ENCODE measurements at places on chromosomes 7 and 10.

GRCh38 chr10:132279873-132280645 is 27.7 kb downstream of the STK32C start:
- no peak for DNase-seq

GRCh38 chr10:29109707-29110571 is 178.9 kb upstream of the LYZL1 start:
- no peak for DNase-seq

- no peak for DNase-seq
Measured at GRCh38 chr10:95783741-95784140, 27.8 kb downstream of the ENTPD1 start.

DNA sequence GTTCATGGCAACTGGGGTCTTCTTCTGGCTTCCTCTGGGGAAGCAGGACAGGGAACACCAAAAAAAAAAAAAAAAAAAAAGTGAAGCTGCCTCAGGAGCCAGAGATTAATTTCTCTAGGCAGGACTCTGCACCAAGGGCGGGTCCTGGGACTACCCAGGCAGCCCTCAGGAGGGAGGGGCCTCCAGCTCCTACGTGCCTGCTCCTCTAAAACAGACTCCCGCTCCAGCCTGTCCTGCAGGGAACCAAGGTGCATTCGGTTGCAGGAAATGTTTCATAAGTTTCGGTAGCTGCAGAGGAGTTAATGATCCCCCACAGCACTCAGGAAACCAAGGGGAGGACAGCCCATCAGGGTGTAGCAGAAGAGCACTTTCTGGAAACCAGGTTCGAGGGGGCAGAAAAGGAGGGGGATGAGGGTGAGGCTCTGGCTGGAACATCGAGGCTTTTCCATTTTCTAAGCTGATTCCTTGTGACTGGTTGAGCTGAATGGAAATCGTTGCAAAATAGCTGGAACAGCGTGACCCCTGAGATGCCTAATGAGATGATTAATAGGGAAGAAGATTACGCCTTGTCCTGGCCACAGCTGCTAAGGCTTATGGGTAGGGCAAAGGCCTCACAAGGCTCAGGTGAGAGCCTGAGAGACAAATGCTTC is 84.2 kb downstream of the STRA8 start:
- no peak for DNase-seq

DNA sequence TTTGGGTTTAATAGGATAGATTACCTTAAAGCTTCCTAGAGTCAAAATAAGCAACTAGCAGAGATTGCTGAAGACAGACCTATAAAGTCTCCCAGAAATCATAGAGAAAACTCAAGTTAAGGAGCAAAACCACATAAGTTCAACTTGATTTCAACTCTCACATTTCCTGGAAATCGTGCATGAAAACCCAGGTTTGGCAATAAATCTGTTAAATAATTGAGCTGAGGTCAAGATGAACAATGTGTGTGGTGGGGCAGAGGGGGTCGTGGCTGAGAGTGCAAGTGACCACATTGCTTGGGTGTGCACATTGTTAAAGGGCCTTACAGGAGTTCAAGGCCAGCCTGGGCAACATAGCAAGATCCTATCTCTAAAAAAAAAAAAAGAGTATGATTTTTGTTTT is 636.5 kb downstream of the GALNT17 start:
- DNase-seq = no peak

DNA sequence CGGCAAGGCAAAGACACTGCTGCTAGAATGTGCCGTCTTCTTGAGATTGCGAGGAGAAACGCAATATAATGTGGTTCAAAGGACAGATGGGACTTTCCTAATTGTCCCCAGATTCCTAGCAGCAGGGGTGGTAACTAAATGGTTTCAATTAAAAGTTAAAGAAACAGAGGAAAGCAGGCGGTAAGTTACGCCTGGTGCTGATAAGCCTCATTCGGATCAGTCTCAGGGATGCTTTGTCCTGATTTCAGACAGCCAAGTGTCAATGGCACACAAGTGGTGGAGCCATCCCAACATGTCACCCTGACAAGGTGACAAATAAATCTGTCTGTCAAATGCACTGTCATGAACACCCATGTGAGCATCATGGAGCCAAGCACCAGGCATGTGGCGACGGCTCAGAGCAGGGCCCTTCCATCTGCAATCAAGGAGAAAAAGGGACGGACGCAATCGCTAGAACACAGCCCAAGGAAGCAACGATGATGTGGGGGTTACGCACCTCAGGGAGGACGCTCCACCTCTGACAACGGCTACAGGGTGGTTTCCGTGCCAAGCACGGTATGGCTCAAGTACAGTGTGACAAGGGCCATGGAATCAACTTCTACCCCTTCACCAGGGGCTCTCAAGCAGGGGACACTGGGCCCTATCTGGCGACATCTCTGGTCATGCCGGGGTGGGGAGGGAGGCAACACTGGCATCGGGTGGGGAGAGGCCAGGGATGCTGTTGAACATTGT is 66.2 kb downstream of the CTBP2 start:
- no peak for DNase-seq

- DNase-seq = no peak
Measured at GRCh38 chr10:70757856-70758255, 27.3 kb downstream of the TBATA start.

DNA sequence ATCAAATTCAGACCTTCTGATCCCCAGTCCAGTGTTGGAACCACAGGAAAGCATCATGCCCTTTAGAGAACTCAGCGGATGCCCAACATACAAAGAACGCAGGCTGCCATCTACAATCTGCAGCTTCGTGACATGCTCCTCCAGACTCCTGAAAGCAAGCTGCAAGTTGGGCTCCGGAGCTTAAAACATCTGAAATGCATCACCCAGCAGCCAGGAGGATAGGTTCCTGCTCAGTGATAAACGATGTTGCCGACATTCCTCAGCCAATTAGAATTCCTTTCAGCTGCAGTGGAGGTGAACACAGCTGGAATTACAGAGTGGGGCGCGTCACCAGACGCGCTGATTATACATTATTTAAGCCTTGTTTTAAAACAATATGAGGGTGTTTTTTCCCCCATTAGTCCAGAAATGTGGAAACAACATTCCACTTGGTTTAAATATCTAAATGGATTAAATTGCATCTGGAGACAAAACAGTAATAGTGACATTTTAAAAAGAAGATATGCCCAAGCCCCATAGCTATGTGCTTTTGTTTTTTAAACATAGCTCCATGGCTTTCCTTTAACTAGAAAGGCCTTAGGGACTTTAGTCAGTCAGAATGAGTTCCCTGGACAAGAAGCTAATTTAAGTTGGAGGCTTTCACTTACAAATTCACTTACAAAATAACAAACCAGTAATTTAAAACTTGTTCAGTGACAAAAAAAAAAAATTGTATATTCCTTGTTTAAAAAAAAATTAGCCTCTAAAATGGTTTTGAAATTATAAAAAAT is 6.3 kb downstream of the SMURF1 start:
- DNase-seq = no peak

- DNase-seq = no peak
Measured at GRCh38 chr10:104391150-104391968, 37.7 kb downstream of the CFAP58 start.

DNA sequence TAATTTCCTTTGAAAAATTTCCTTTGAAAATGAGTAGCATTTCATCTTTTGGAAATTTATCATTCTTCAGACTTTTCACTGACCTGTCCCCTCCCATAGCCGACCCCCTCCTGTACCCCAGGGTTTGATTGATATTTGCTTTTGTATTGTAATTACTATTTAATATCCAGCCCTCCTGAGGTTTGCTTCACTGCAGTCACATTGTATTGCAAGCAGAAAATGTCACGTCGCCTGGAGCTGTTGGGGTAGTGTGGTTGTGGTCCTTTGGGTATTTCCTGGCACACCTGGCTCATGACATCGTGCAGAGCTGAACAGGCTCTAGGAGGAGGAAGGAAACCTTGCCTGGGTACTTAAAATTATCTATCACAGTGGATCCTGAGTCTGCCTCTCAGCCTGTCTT is 116.1 kb downstream of the INSYN2A start:
- no peak for DNase-seq

DNA sequence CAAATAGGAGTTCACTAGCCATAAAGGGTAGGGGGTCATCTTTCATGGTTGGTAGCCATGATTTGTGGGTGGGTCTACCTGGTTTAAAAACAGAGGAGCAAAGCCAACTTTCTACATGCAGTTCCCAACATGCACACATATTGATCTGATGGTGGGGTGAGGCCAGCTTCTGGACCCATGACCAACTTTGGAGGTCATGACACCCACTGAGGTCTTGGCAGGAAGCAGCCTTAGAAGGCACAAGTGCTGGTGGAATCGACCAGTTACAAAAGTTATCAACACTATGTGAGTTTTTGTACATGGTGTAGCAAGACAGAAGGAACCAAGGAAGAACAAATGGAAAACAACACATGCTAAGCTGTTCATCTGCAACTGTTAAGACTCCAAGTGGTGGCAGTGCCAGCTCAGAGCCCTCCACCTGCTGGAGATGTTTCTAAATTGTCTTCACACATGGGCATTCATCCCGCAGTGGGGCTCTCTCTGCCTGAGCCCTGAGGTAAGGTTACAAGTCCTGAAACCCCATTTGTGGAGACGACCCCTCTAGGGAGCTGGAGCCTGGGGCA is 101.1 kb upstream of the TCF7L2 start:
- no peak for DNase-seq

DNA sequence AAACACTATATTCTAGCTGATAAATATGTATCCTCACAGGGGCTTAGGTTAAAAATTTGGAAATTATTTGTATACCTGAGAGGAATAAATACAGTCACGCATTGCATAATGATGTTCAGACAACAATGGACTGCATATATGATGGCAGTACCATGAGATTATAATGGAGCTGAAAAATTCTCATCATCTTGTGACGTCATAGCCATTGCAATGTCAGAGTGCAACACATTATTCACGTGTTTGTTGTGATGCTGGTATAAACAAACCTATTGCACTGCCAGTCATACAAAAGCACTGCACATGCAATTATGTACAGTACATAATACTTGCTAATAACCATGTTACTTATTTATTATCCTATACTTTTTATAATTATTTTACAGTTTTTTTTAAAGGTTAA is 31.4 kb downstream of the STEAP1B start:
- DNase-seq = no peak

DNA sequence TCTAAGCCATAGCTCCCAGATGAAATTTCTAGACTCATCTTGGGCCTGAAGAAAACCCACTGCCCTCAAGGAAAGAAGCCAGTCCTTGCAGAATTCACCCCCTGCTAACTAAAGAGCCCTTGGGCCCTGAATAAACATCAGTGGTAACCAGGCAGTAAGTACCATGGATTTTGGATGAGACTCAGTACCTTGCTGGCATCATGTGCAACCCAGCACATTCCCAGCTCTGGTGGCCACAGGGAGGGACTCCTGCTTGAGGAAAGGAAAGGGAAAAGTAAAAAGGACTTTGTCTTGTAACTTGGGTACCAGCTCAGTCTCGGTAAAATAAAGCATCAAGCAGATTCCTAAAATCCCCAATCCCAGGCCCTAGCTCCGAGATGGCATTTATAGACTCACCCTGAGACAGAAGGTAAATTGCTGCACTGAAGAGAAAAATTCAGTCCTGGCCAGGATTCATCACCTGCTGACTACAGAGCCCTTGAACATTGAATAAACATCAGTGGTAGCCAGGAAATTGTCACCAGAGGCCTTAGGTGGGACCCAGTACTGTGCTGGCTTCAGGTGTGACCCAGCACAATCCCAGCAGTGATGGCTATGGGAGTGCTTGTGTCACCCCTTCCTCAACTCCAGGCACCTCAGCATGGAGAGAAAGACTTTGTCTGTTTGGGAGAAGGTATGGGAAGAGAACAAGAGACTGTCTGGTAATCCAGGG is 31.2 kb upstream of the SFTPD start:
- DNase-seq = no peak

DNA sequence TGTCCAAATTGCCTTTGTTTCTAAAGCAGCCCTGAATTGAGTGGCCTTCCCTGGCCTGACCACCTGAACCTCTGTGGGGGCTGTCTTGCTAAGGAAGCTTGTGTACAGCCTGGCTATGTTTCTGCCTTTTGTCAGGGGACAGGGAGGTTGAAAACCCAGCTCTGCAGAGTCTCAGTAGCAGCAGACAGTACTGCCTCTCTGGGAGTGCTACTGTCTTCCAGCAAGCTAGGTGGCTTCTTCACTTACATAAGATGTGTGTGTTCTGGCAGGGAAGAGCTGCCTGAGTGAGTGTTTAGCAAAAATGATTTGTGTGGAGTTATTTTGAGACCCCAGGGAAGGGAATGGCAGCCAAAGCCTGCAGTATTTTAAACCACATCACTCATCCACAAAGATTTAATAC is 57.4 kb downstream of the LRRC4 start:
- DNase-seq = no peak

DNA sequence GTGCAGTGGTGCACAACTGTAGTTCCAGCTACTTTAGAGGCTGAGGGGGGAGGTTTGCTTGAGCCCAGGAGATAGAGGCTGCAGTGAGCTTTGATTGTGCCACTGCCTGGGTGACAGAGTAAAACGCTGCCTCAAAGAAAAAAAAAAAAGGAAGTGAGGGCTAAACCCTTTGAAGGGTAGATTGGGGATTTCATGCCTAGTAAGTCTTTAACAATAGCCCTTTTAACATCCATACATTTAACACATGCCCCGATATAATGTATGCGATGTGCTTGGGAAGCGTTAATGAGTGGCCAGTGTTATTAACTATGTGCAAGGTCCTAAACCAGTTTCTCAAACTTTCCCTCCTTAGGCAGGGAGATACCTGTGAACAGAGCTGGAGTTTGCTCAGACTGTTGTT is 229.2 kb upstream of the HPS1 start:
- DNase-seq = no peak

DNA sequence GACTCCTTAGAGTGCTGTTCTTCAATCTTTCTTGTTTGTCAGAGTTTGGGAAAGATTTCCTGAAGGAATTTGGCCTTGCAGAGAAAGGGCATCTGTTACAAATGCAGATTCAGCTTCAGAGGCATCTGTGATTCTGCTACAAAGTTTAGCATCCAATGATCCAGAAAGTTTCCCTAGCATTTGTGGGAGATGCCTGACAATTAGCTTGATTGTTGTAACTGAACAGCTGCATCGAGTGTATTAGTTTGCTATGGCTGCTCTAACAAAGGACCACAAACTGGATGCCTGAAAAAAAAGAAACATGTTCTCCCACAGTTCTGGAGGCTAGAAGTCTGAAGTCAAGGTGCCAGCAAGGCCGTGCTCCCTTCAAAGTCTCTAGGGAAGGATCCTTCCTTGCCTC is 365.1 kb downstream of the GRID1 start:
- no peak for DNase-seq

- DNase-seq = no peak
Measured at GRCh38 chr7:115116773-115117715, 195.2 kb downstream of the MDFIC start.

Data from effector CD8-positive, alpha-beta T cell (primary cell).